ENCODE measurements at places on chromosomes 16 and 17.
A peak's percentile ranks its signal among the peaks of the same experiment; 100 is the strongest.

GRCh38 chr17:47305302-47305923, 18.3 kb upstream of the EFCAB13 start:
- no peak for DNase-seq

DNA sequence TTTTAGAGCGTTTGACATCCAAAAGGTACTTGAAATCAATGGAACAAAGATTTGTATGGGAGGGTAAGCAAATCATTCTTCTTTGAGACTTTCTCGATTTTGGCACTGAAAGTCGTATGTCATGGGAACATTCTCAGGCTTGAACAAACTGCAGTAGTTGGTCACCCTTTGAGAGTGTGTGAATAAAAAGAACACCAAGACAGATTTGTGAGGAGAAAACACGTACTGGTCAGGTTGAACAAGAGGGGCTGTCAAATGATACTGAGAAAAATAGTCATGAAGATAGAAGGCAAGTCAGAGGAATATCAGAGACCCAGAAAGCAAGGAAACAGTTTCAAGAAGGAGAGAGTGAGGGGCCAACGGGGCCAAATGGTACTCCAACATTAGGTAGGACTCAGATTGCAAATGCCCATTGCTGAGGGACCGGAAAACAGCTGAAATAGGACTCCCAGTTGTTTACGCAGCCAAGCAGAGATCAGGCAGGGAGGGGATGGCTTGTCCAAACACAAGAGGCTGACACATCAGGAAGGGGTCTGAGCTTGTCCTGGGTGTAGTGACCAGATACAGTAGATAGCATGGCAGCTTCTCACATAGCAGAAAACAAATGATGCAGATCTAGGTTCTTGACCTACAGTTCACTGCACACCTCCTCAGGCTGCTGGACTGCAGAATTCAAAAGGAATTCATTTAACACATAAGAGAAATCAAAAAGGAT, 74.5 kb upstream of the MYOCD start:
- no peak for DNase-seq

- peak; percentile 57 for DNase-seq
Measured at GRCh38 chr16:3020247-3020603, at the start of gene TNFRSF12A. TSS of gene TNFRSF12A (plus strand) at chr16:3020368. CDS start at chr16:3020398, 30 bp downstream.

- peak; percentile 89 for DNase-seq
Measured at GRCh38 chr17:63774141-63774968, at the start of gene DDX42. TSS of gene DDX42 (plus strand) at chr17:63774170. CDS start at chr17:63787050, 12,880 bp downstream.

DNA sequence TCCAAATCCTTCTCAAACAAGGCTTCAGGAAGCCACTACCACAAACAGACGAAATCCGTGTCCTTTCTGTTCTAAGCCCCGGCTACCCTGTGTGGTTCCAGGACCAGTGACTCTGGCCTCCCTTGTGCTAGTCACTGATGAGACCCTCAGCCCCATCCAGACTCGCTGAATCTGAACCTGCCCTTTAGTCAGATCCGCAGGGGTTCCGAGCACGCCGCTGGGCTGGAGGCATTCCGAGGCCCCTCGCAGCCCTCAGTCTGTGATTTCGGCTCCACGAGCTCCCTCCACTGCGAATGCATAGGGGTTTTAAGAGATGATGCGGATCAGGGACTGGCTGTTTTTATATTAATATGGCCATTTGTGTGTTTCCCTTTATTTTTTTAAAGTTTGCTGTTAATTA, 292.7 kb downstream of the IRF8 start:
- DNase-seq: no peak

DNA sequence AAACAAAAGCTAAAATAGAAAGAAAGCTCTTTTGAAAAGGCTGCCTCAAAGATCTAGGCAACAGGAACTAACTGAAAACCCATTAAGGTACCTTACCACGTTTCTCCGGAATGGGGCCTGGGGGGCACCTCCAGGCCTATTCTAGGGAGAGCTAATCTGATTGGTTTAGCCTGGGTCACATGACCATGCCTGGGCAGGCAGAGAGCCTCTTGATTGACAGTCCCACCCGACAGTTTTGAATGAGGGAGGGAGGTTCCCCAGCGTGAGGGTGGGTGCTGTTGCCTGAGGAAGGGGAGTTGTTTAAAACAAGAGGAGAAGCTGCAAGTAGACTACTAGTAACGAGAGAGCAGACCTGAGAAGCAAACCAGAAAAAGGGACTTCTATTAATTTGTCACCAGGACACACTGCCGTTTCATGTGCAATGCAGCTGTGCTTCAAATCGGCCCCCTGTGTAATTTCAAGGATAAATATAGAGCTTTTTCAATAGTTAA, 143.4 kb upstream of the HS3ST2 start:
- no peak for DNase-seq

- no peak for DNase-seq
Measured at GRCh38 chr16:74053826-74054225, 242.8 kb upstream of the PSMD7 start.

Data from activated effector memory CD4-positive, alpha-beta T cell treated with Interleukin-2 at 50 U/mL for 16 hours (primary cell).